Mesendoderm (in vitro differentiated cells): ENCODE measurements at places on chromosomes 2 and 18.

- H3K27me3 ChIP-seq: no peaks in the 10 kb centered on the region
- H3K4me3 ChIP-seq: no peak overlapping the region
- no peaks in the 10 kb centered on the region for H3K36me3 ChIP-seq
- DNase-seq: no peak
- peaks cover 9% of the 10 kb centered on the region for H3K4me1 ChIP-seq
Measured at GRCh38 chr2:174036825-174037224, 71.7 kb upstream of the SP3 start.

DNA sequence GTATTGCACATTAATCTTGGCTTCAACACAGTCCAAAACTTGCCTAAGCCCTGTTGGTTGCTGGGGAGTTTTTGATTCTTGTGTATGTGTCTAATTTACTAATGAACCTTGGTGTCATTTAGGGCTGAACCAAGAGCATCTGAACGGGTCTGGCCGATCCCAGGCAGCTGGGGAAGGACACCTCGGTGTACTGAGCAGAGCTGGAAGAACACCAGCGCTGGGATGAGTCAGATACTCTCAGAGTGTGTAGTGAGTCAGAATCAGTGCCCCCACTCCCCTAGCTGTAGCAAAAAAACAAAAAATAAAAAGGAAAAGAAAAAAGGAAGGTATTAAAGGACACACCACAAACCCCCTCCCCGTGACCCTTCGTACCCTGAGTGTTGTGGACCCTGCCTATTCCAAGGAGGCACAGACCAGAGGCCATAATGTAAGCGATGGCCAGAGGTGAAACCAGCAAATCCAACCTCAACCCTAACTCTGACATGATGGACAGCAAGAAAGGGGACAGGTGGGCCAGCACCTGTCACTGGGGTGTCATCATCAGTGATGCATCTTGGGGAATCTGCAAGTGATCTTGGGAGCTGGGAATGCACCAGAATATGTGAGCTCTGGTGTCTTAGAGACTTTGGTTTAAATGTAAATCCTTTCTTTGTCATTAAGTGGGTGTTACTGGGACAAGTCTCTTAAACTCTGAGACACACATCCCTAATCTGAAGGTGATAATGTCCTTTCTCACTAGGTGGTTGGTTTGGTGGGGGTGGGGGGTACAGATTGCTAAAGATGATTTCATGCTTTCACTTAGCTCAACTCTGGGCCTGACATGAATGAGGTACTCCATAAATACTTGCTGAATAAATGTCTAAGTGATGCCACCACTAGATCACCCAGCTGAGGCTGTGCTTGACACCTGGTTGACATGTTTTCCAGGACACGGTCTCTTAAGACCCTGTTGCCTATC, 34.2 kb upstream of the NCOA1 start:
- H3K27ac ChIP-seq: no peak overlapping the region
- H3K4me1 ChIP-seq: no peaks in the 10 kb centered on the region
- DNase-seq: peak; percentile 63
- H3K27me3 ChIP-seq: no peaks in the 10 kb centered on the region
- no peak overlapping the region for H3K4me3 ChIP-seq

- H3K36me3 ChIP-seq: no peaks in the 10 kb centered on the region
- no peaks in the 10 kb centered on the region for H3K4me1 ChIP-seq
- no peak overlapping the region for H3K4me3 ChIP-seq
- DNase-seq: no peak
- no peaks in the 10 kb centered on the region for H3K27me3 ChIP-seq
Measured at GRCh38 chr2:239398521-239398921, 2.3 kb downstream of the HDAC4 start.

DNA sequence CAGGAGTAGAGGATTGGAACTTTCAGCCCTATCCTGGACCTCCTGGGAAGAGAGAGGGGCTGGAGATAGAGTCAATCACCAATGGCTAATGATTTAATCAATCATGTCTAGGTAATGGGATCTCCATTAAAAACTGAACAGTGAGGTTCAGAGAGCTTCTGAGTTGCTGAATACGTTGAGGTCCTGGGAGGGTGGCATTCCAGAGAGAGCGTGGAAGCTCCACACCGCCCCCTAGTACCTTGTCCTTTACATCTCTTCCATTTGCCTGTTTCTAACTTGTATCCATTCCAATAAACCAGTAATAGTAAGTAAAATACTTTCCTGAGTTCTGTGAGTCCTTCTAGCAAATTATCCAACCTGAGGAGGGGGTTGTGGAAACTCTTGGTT, 101.7 kb downstream of the B3GNT2 start:
- peak overlapping the region; percentile 8 for H3K27ac ChIP-seq
- no peak overlapping the region for H3K4me3 ChIP-seq
- H3K4me1 ChIP-seq: peaks cover 13% of the 10 kb centered on the region
- H3K36me3 ChIP-seq: no peaks in the 10 kb centered on the region
- DNase-seq: peak; percentile 66

DNA sequence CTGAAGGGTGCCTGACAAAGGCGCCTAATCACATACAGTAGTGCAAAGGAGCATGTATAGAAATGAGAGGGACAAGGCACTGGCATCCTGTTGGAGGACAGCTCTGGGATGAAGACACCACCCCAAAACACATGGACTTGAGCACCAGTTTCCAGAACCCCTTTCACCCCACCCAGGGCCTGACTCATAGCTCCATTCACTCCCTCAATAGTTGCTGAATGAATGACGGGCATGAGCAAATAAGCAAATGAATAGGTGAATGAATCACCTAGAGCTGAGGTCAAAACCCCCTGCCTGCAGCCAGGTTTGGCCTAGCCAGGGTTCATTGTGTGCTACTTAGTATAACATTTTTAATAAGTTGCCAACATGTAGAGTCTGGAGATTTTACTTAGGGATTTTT, 66.3 kb downstream of the NRP2 start:
- no peaks in the 10 kb centered on the region for H3K27me3 ChIP-seq
- H3K4me1 ChIP-seq: no peaks in the 10 kb centered on the region
- H3K4me3 ChIP-seq: no peak overlapping the region
- H3K27ac ChIP-seq: no peak overlapping the region
- H3K36me3 ChIP-seq: peaks cover 5% of the 10 kb centered on the region
- DNase-seq: peak; percentile 31

DNA sequence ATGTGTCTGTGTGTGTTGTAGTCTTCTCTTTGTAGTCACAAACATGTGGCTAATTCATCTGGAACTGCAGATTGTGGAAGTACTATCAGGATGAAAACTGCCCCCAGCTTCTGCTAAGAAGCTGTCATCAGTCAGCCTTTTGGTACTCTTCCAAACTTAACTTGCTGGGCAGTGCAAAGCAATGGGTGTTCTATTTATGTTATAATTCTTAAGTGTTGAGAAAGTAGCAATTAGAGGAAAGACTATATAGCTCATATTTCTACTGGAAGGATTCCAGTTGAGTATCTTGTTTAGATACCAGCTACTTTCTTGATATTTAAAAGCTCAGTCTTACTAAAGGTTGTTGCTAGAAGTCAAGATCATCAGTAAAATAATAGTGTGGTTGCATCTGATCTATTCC, 52.1 kb downstream of the SLC38A11 start:
- no peak overlapping the region for H3K27ac ChIP-seq
- no peaks in the 10 kb centered on the region for H3K27me3 ChIP-seq
- no peaks in the 10 kb centered on the region for H3K4me1 ChIP-seq
- DNase-seq: no peak

DNA sequence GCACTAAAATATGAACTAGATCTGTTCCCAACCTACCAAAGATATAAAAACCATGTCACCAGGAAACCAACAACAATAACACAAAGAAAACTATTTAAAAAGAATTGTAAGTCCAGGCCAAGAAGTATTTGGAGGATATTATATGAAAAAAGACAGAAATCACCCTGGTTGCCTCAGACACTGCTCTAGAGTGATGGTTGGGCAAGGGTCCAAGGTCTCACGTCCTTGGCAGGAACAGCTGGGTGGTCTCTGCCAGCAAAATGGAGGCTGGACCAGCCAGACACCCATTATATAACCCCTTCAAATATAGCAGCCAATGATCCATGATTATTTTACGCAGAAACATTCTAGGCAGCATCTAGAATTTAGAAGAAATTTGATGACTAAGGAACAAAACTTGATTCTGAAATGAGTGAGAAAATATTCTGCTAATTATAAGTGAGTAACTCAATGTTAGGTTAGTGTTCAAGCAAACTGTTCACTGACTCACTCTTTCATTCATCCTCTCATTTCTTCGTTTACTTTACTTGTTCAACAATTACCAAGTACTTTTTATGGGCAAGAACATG, 35.4 kb downstream of the MRPL35 start:
- DNase-seq: no peak
- no peak overlapping the region for H3K4me3 ChIP-seq
- no peaks in the 10 kb centered on the region for H3K4me1 ChIP-seq
- H3K27me3 ChIP-seq: no peaks in the 10 kb centered on the region

DNA sequence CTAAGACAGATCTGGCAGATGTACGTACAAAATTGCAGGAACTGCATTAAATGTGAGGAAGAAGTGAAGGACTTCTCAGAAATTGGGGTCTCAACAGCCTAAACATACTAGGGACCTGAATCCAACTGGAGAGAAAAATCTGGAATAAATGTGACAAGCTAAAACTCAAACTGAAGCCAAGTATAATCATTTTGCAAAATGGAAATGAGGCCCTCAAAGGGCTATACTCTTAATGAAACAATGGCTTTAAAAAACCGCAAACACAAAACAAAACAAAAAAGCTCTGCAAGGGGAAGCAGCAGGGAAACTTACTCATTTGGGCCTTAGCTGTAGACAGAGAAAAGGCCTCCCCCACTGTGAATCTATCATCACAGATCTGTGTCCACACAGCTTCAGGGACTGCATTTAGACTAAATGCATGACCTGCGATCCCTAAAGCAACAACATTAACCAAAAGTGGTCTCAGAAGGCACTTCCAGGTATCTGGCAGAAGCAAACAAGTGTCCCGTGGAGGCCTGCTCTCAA, 63.2 kb downstream of the CCBE1 start:
- H3K27ac ChIP-seq: no peak overlapping the region
- H3K27me3 ChIP-seq: no peaks in the 10 kb centered on the region
- H3K4me1 ChIP-seq: no peaks in the 10 kb centered on the region
- no peaks in the 10 kb centered on the region for H3K36me3 ChIP-seq
- H3K4me3 ChIP-seq: no peak overlapping the region
